Mesenteric fat pad (tissue), 1 donor: ENCODE measurements at places on chromosomes 2 and 18. TPM values are rescaled to one million over a fixed set of nuclear protein-coding genes. Genes with fewer than 3 reads are reported as not detected.
A peak's percentile ranks its signal among the peaks of the same experiment; 100 is the strongest.

Gene RAPH1
- 79.6 TPM for total RNA-seq

Gene RFTN2
- total RNA-seq = 6.8 TPM

Gene CIDEA
- total RNA-seq = 138 TPM

Gene CENPA
- total RNA-seq = 0.32 TPM

Gene SERPINB13
- not detected for total RNA-seq

Gene PRSS56
- total RNA-seq = not detected

Gene C2orf72
- total RNA-seq = not detected

Gene THOC1
- 31.8 TPM for total RNA-seq

Gene ANTXR1
- total RNA-seq = 51.9 TPM

Gene SPIRE1
- 39.8 TPM for total RNA-seq

GRCh38 chr18:6414118-6414722, 491 bp downstream of the L3MBTL4 start:
- DNase-seq = peak; percentile 92

DNA sequence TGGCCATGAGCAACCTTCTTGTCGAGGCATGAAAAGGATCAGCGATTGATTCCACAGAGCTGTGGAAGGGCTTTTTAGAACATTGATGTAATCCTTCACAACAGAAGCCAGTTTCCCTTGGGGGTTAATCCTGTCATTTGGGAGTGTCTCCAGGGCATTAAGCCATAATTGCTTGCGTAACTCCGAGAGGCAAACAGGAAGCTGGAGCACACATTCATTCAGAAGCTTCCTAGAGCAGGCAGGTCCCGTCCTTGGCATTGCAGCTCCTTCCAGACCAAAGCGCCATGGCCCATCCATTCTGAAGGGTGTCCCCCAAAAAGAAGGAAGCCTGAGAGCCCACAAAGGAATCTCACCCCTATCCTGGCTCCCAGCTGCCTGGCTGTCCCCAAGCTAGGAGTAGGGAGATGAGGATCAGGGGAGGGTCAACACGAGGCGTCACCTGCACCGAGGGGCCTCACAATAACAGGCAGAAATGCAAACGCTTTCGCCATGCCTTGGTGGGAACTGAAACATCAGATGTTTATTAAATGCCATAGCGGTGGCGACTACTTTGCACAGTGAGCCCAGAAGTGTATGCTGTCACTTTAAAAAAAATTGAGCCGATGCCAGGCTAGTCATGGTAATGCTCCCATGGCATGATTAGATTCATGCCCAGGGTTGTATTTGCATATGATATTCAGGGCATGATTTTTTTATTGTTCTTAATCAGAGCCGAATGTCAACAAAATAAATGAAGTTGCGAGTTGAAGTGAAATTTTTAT, 339.4 kb downstream of the BCL11A start:
- DNase-seq = no peak

DNA sequence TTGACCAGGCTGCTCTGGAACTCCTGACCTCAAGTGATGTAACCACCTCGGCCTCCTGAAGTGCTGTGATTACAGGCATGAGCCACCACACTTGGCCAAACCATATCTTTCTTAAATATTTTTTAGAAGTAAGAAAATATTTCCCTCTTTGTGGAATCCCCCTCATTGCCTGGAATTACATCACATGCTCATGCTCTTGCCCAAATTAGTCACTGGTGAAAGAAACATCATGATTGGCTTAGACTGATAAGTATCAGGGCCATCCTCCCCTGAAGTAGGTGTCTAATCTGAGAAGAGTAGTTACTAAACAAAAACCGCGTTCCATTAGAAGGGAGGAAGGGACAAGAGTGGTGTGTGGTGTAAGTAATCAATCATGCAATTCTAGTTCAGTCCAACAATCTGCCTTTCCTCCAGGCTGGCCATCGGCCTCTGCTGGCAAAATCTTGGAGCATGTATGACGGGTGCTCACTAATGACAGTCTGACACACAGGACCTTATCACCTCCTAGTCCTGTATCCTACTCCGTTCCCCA, 52.3 kb upstream of the SCG2 start:
- DNase-seq = no peak

- peak; percentile 83 for DNase-seq
Measured at GRCh38 chr2:113175042-113175628, 1.4 kb downstream of the PSD4 start.

- no peak for DNase-seq
Measured at GRCh38 chr2:16325976-16326510, 339.6 kb downstream of the CYRIA start.

GRCh38 chr2:219308142-219309101, 779 bp downstream of the PTPRN start:
- peak; percentile 91 for DNase-seq

DNA sequence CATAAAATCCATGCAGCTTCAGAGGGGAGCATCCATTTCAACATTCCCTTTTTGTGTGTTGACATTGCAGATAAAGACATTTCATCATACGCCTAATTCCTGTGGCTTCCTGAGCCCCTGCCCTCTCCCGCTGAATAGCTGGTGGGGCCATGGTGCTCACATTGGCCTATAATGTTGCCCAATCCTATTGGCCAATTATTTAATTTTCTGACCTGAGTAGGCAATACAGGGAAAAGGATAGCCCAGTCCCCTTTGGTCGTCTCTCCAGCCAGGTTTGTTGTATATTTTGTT, 163.8 kb upstream of the MYCN start:
- no peak for DNase-seq

DNA sequence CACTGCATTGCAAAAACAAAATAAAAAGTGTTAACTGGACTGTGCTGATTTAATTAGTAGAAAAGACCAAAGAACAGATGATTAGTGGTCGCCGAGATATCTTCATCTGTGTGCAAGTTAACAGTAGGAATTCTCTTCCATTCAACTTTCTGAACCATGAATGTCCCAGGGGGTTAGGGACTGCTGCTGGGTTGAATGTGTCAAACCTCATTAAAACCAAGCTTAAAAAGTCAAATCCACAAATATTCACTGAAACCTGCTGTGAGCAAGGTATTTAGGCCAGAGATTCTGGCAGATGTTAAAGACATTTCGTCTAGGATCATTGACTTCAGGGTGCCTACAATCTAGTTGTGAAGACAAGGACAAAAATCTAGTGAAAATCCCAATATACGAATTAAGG, 58.7 kb downstream of the STPG4 start:
- no peak for DNase-seq

GRCh38 chr18:59874166-59874565, 25.6 kb upstream of the PMAIP1 start:
- DNase-seq = no peak

DNA sequence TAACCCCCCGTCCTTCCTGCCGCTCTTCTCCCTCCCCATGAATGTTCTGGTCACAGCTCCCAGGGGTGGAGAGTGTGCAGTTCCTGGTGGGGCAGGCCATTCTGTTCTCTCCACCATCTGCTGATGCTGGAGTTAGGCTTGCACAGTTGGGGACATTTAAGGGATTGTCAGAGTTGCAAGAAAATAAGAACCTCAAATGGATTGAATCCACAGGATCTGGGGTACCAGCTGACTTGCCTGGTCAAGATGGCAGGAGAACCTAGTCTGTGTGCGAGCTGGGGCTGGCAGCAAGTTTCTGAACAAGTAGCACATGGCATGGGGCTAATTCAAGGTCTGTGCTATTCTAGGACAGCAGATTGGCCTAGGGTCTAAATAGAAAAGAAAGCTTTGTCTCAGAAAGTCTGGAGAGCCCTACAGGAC, 60.8 kb upstream of the TXNDC2 start:
- DNase-seq = no peak

GRCh38 chr2:239965318-239965717, 59.8 kb downstream of the NDUFA10 start:
- peak; percentile 76 for DNase-seq

DNA sequence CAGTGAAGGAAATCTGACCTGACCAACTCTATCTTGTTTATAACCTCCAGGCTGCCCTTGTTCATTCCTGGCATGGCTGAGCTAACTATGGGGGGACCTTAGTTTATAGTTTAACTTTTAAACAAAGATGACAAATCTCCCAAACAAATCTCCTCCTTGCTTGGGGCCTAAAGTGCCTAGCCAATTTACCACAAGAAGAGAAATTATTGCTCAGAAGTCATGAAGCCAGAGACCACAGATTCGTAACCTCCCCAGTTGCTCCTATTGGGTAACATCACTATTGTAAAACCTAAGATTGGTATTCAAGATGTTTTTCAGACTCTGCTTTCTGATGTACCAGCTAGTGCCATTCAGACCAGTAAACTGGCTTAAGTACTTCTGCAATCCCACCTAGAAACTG, 649.4 kb upstream of the SLC8A1 start:
- DNase-seq = no peak

- DNase-seq = no peak
Measured at GRCh38 chr2:21001225-21001946, 42.5 kb downstream of the APOB start.

DNA sequence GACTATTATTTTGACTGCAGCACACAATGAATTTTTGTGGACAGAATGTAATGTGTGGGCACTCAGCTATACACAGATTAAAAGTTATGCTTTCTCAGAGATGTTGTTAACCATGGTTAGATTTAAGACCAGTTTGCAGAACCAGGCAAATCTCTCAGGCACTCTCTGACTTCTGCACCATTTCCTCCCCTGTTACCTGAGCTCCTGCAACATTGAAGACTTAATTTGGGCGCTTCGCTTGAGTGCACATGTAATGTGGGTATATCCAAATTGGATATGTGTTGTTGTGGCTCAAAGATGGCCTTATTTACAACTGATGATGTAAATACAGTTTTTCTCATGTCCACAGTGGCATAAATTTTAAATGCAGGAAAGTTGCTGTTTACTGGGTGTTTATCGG, 469.4 kb downstream of the PTPRM start:
- no peak for DNase-seq
